AML-193 (cell line): ENCODE measurements at places on chromosomes 2 and 18.
A peak's percentile ranks its signal among the peaks of the same experiment; 100 is the strongest.

DNA sequence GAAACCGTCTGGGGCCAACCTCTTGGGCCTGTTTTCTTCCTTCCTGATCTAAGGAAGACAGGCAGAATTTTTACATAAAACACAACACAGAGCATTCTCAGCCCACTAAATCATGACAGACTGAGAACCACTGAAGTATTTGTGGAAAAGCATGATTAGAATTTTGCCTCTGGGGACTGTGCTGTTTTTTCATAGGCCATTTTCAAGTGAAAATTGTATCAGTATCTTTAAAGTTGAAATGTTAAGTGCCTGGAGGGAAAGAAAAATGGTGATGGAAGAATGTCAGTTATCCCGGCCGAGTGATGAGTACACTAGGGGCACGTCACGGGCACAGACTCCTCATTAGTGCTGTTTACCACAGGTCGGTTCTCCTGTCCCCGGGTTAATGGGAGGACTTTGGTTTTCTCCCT is 36.9 kb downstream of the EHD3 start:
- no peak for DNase-seq

DNA sequence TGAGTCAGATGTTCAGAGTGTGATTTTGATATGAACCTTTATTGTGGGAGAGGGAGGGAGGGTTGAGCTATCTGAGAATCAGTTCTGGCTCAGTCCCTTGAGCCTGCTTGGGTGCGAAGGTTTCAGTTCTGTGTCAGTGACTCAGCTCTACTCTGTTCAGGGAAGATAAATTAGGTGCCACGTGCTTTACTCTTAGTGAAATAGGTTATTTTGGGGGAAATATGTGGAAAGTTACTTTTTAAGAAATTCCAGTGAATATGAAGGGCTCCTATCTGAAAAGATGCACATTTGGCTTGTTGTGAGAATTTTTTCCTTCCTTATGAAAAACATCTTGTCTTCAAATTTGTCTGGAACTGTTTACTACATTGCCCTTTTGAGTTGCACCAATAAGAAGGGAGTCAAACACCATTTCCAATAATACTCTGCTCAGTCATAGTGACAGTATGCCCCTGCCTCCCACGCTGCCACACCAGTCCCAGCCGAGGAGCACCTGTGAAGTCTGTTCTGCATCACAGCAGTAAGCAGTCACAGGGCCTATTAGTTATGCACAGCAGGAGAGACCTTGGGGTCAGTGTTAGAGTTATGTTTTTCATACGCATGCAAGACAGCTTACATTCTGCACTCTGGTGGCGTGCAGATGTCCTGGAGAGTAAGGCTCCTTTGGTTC is 32.8 kb upstream of the DNAH7 start:
- DNase-seq: no peak

DNA sequence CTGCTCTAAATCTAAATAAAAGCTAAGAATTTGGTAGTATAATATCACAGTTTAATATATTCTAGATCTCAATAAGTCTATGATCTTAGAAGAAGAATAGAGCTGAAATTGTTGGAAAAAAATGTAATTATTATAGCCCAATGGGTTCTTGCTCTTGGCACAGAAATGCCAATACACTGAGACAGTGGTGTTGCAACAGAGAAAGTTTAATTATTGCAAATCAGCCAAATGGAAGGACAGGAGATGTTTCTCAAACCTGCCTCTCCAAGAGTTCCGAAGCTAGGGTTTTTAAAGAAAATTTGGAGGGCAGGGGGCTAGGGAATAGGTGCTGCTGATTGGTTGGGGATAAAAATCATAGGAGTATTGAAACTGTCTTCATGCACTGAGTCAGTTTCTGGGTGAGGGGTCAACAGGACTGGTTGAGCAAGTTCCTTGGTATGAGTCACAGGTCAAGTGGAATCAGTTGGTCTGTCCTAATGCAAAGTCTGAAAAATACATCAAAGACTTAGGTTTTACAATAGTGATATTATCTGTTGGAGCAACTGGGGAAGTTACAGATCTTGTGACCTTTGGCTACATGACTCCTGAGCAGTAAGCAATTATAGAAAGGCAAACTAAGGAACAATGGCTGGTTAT is 228.6 kb downstream of the CD226 start:
- DNase-seq: no peak

DNA sequence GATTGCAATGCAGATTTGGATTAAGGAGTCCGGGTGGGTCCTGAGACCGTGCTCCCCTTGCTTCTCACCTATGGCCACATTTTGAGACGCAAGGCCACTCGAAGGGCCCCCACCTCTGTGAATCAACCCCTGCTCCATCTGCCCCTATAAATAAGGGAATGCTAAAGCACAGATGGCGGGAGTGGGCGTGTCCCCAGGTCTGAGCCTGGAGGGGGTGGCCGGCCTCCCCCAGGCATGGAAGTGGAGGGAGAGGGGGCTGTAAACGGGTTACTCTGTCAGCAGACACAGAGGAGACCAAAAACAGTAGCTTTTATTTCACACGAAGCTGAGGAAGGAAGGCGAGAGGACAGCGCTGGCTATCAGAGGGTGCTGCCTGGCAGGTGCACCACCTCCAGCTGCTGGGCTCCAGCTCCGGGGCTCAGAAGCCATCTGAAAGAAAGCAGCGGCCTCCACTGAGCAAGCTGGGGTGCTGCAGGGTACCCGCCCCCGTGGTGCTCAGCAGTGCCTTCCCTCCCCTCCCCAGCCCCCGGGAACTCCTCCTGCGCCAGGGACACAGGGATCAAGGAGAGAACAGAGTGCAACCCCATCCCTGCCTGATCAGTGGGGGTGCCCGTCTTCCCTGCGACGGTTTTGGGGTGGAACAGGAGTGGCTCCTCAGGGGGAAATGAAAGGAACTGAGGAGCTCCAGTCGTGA is 56.7 kb upstream of the RAB6C start:
- DNase-seq: no peak

GRCh38 chr2:24511894-24512293 is 20.8 kb downstream of the NCOA1 start:
- DNase-seq: no peak

DNA sequence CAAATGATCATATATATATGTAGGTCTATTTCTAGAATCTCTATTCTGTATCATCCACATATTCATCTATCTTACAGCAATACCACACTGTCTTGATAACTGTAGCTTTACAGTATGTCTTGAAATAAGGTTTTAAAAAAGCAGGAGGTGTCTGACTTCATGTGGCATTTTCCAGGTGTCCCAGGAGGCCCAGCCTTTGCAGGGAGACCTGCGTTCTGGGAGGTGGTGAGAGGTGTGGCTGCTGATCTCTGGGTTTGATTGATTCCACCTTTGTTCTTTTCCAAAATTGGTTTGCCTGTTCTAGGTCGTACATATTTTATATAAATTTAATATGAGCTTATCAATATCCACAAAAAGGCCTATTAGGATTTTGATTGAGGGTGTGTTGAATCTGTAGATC is 26.6 kb downstream of the DPYSL5 start:
- DNase-seq: no peak

DNA sequence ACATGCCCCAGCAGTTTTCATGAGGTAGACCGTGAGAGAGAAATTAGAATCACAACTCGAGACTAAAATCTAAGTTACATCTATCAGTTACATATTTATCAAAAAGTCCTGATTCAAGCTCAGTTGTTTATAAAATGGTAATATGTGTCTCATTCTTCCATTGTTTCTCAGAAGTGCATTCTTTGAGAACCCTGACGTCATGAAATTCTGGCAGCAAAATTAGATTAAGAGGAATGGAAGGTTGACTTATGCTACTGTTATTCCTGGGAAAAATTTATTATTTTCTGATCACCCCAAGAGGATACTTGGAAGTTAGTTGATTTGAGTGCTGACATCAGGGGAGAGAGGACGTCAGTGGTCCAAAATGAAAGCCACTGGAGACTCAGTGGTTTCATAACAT is 1864.8 kb upstream of the LRRTM1 start:
- no peak for DNase-seq

DNA sequence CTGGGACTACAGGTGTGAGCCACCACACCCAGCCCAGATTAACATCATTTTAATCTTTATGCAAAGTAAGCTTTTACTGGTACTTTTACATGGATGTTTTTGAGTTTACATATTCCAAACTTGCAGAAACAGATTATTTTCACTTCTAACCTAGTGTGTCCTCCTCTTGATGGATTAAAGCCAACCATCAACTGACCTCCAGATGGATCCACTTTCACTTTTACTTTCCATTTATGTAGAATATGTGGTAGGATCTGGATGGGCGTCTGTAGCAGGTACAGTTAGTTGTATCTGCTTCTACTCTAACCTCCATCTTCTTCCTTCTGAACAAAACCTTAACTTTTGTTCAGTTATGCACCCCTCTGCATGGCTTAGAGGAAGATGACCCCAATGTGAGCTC is 264.1 kb downstream of the CDH20 start:
- no peak for DNase-seq

GRCh38 chr2:80670763-80671162 is 366.2 kb upstream of the LRRTM1 start:
- no peak for DNase-seq

DNA sequence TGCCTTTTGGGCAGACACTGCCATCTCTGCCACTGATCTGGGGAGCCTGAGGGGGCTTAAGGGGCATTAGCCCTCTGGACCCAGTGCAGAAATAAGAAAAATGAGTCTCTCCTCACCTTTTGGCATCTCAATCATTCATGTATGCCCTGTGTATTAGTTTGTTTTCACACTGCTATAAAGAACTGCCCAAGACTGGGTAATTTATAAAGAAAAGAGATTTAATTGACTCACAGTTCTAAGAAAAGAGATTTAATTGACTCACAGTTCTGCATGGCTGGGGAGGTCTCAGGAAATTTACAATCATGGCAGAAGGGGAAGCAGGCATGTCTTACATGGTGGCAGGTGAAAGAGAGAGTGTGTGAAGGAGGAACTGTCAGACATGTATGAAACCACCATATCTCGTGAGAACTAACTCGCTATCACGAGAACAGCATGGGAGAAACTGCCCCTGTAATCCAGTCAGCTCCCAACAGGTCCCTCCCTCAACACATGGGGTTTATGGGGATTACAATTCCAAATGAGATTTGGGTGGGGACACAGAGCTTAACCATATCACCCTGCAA is 21.5 kb downstream of the GKN2 start:
- no peak for DNase-seq

DNA sequence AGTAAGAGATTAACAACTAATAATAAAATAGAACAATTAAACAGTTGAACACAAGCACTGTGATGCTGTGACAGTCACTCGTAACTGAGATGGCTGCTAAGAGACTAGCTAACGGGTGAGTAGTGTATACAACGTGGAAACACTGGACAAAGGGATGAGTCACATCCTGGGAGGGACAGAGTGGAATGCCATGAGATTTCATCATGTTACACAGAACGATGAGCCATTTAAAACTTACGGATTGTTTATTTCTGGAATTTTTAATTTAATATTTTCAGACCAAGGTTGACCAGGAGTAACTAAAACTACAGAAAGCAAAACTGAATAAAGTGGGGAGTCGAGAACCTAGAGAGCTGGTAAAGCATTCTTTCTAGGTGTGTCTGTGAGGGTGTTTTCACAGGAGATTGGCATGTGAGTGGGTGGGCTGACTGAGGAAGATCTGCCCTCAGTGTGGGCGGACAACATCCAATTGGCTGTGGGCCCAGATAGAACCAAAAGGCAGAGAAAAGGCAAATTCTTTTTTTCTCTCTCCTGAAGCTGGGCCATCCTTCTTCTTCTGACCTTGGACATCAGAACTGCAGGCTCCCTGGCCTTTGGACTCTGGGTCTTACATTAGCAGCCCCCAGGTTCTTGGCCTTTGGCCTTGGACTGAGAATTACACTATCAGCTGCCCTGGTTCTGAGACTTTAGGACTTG is 14.6 kb downstream of the TMSB10 start:
- DNase-seq: no peak

GRCh38 chr2:202574541-202574940 is 60.2 kb upstream of the FAM117B start:
- no peak for DNase-seq

DNA sequence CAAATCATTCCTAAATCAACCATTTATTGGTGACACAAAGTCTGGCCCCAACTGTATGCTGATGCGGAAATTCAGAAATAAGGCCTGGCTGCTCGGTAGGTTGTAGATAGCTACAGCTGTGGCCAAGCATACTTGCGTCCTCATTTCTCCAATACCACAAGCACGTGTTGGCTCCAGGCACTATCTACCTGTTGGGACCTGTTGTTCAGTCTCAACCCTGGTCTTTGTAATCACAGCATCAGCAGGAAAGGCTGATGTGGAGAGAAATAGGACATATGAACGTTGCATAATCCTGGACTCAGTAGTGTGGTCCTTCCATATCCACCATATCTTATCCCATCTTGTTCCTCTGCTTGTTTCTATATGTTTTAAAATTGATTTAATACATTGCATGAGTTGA is 212.6 kb downstream of the PMAIP1 start:
- no peak for DNase-seq

GRCh38 chr2:140164449-140164848 is 1384.3 kb upstream of the NXPH2 start:
- DNase-seq: no peak

GRCh38 chr2:230417436-230417835 is 1.4 kb downstream of the SP100 start:
- no peak for DNase-seq

DNA sequence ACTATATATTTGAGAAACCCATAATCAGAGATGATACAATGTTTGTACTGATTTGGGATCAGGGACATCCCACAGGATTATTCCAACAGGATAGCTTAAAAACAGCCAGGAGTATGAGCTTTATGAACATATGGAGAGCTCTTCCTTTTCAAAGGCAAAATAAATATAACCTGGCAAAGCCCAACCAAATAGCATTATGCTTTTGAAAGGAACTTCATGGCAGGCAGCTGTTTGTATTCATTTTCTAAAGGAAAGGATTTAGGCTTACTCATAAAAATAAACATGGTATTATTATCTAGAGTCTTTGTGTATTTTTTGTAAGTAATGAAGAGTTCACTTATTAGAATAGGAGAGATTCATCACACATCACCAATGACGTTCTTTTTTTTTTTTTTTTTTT is 44.4 kb downstream of the CCDC195 start:
- DNase-seq: no peak

GRCh38 chr2:172072706-172073105 is 12.6 kb upstream of the DLX1 start:
- no peak for DNase-seq

DNA sequence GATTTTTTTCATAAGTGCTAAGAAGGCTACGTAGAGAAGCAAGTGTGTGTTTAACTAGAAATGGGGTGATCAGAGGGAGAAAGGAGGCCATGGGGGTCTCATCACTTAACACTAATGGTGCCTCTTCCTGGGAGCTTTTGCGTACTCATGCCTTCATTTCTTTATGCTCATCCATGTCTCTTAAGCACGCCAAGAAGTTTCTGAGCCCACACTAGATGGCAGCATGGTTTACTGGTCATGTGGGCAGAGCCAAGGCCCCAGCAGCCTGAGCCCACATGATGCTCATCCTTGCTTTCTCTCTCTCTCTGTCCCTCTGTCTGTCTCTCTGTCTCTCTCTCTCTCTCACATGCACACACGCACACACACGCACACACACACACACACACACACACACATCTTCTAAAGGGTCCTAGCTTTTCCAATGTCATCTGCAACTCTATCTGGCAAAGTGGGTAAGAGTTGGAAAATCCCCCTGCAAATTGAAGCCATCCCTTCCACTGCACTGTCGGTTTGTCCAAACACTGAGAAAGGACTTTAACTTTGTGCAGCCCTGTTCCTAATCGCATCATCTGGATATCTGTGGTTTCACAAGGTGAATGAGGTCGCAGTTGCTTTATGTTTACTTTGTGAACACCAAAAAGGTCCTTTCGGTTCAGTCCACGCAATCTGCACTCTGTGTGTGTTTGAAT is 137.1 kb upstream of the CCDC68 start:
- peak; percentile 2 for DNase-seq
